ENCODE measurements at places on chromosomes 13 and 19.

DNA sequence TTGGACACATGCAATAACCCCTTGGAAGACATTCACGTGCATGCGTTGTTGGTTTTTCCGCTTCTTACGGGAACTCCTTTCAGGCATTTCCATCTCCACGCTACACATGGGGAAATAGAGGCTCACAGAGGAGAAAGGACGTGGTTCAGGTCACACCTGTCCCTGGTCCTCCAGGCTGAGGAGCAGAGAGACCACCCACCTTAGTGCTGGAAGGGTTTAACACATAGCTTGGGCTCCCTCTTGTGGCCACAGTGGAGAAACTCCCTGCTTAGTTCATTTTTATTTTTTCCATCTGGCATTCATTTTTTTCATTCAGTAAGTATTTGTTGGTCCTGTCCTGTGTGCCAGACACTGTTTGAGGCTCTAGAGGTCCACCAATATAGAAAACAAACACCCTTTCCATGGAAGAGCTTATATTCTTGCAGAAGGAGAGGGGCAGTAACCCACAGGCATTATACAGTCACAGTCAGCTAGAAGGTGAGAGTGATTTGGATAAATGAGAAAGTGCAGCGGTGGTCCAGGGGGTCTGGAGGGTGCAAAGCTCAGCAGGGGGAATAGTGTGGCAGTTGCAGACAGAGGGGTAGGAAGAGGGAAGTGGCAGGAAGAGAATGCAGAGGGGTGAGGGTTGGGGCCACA, 24.2 kb upstream of the TTYH1 start:
- no peak for DNase-seq

DNA sequence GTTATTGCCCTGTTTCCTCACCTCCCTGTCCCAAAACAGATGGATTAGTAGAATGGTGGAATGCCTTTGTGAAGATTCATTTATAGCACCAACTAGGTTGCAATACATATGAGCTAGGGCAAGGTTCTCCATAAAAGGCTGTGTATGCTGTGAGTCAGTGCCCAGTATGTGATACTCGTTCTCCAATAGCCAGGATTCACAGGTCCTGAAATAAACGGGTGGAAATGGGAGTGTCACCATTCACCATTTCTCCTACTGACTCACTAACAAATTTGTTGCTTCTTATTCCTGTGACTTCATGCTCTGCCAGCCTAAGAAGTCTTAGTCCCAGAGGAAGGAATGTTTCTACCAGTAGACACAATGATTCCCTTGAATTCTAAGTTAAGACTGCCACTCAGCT, 1745.4 kb downstream of the SLITRK1 start:
- no peak for DNase-seq

DNA sequence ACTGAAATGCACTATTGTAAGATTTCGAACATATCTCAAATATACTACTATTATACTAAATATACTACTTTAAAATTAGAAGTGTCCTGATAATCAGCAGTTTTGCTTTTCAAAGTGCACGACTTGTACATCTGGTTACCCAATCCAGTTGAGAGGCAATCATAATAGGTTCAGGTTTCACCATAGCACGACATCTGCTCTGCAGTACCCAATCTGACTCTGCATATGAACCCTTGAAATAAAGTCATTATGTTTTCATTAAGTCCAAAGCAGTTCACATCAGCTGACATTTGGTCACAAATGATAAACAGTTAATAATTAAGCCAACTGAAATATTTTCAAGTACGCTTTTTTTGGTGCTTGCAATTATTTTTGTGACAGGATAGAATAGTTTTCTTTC, 90.6 kb downstream of the PCDH9 start:
- no peak for DNase-seq

- no peak for DNase-seq
Observed at GRCh38 chr13:91017031-91017668, 330.3 kb upstream of the MIR17HG start.

GRCh38 chr13:68522184-68522583, 1292.0 kb upstream of the PCDH9 start:
- DNase-seq, result no peak

DNA sequence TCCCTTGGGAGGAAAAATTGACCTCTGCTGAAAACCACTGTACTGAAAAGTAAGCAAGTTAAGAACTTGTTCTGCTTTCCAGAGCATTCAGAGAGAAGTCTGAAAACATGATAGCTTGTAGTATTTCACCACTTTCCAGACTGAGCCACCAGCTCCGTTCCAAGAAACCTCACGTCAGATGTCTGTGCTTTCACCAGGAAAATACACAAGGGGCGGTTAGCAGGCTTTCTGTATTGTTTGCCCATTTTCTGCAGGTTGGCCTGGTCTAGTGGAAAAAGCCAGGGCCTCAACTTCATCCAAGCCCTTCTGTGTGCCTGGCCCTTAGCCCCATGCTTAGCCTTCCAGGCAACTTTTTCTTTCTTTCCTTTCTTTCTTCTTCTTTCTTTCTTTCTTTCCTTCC, 36.4 kb downstream of the RXFP2 start:
- DNase-seq, result no peak

- no peak for DNase-seq
Observed at GRCh38 chr13:94327318-94327717, 152.2 kb downstream of the DCT start.

DNA sequence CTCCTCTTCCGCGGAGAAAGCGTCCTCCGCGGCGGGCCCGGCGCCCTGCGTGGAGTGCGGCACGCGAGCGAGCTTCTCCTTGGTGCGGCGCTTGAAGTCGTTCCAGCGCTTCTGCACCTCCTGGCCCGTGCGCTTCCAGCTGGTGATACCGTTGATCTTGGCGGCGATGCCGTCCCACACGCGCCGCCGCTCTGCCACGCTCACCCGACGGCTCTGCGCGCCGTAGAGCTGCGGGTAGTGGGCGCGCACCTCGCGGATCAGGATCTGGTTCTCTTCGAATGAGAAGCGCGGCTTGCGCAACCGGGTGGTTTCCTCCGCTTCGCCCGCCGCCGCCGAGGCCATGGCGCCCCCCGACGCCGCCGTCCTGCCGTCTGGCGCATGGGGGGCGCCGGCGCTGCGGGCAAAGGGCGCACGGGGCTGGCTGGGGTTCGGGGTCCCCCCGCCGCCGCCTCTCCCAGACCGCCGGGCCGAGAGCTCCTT, 941 bp downstream of the MYPOP start:
- no peak for DNase-seq

- no peak for DNase-seq
Observed at GRCh38 chr19:4539693-4540581, at the start of gene LRG1. Gene LRG1 (minus strand): TSS chr19:4540036. CDS start chr19:4540013, 23 bp downstream.

Measured in NCI-H1436 treated with DMSO at 0.1 percent for 48 hours (cell line).